ENCODE measurements at places on chromosomes 2 and 18.

- DNase-seq: no peak
Observed at GRCh38 chr2:186644791-186645190, 49.1 kb upstream of the FAM171B start.

GRCh38 chr2:192265751-192266150 is 71.0 kb upstream of the TMEFF2 start:
- no peak for DNase-seq

DNA sequence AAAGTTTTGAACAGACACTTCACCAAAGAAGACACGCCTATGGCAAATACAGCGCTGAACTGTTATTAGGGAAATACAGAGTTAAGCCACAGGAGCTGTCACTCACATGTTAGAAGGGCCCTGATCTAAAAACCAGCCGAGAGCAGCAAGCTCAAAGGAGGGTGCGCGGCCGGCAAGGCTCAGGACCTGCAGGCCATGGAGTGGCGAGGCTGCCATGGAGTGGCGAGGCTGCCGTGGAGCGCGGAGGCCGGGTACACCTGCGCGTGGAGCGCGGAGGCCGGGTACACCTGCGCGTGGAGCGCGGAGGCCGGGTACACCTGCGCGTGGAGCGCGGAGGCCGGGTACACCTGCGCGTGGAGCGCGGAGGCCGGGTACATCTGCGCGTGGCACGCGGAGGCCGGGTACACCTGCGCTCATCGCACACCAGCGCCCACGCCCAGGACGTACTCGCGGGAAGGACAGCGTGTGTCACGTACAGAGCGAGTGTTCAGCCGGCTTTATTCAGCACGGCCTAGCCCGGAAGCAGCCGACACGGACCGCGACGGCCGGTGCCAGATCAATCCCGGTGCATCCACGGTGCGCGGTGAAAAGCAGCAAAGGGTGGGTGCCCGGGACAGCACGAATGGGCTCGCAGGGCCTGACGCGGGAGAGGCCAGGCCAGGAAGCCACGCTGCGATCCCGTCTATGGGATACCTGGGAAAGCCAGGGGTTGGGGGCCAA is 68.8 kb downstream of the SLC66A2 start:
- DNase-seq: no peak

- no peak for DNase-seq
Observed at GRCh38 chr2:105261061-105261460, 19.5 kb downstream of the GPR45 start.

- DNase-seq: no peak
Observed at GRCh38 chr2:230644356-230644935, 68.2 kb upstream of the CAB39 start.

DNA sequence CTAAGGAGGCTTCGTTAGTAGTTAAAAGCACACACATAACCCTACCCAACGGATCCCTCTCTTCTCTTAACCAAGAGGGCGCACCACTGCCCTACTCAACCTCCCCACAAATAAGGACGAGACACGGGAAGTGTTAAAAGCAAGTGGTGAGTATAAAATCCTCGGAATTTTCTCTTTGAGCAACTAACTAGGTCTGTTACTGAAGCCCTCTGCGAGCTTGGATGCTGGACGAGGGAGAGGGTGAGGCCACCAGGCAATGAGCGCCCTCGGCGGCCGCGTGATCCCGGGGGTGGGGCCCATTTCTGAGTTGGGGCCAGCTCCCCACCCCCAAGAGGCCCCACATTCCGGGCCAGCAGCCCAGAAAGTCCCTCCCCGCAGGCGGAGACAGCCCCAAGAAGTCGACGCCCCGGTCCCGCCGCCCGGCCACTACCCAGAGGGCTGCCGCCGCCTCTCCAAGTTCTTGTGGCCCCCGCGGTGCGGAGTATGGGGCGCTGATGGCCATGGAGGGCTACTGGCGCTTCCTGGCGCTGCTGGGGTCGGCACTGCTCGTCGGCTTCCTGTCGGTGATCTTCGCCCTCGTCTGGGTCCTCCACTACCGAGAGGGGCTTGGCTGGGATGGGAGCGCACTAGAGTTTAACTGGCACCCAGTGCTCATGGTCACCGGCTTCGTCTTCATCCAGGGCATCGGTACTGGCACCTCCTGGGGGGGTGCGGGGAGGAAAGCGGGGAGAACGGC is at the start of gene CYBRD1:
CYBRD1 (plus strand) TSS at position 423 of the 736 bp plus-strand sequence; CDS start at position 495, 72 bp downstream.
- DNase-seq: peak; percentile 95

All from erythroblast (primary cell).